Central memory CD8-positive, alpha-beta T cell (primary cell): ENCODE measurements at places on chromosomes 6 and 20.

DNA sequence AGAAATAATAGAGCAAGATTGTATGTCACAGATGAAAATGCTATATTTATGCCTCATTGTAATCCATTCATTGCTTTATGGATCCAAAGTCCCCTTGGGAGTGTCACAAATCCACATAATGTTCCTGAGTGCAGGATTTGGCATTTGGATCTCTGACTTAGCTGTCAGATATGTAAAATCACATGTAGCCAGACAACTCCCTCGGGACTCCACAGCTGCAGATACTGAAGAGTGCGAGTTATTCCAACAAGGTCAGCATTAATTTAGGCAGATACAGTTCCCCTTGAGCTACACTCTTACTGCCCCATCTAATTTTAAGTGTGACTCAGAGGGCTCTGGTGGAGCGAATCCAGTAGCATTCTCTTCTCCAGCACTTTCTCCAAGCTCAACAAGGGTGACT is 433.2 kb downstream of the CD83 start:
- H3K4me3 ChIP-seq: no peak overlapping the region
- no peaks in the 10 kb centered on the region for H3K4me1 ChIP-seq
- no peaks in the 10 kb centered on the region for H3K27me3 ChIP-seq
- H3K27ac ChIP-seq: no peak overlapping the region
- H3K36me3 ChIP-seq: no peaks in the 10 kb centered on the region

DNA sequence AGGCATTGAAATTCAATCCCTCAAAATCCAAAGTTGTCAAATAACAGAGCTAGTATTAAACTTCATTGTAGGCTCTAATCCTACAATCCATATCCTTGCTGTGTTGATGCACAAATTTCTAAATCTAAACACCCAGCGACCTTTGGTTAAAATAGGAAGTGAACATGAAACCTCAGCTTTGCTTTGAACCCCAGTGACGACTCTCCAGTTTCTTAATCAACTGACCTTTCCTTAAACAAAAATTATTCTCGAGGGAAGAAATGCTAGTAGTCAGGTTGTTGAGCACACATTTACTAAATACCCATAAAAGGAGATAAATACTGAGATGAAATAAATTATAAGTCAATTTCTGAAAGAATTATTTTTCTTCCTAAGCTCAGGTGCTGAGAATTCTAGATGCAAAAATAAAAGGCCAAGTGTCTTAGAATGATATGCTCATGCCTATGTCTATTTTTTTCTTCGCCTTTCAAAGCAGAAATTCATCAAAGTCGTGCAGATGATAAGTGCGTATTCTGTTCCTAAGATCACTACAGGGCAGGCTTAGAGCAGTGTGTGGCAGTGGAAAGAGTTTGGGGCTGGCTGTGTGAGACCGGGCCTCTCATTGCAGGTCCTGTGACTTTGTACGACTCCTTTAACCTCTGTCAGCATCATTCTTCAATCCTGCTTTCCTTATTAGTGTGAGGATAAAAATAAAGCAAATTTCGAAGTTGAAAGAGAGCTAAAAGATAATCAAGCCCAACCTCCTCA is 208.7 kb downstream of the PRL start:
- no peak for DNase-seq
- H3K27ac ChIP-seq: no peak overlapping the region
- H3K4me3 ChIP-seq: no peak overlapping the region
- no peaks in the 10 kb centered on the region for H3K36me3 ChIP-seq
- no peaks in the 10 kb centered on the region for H3K4me1 ChIP-seq
- no peaks in the 10 kb centered on the region for H3K27me3 ChIP-seq

DNA sequence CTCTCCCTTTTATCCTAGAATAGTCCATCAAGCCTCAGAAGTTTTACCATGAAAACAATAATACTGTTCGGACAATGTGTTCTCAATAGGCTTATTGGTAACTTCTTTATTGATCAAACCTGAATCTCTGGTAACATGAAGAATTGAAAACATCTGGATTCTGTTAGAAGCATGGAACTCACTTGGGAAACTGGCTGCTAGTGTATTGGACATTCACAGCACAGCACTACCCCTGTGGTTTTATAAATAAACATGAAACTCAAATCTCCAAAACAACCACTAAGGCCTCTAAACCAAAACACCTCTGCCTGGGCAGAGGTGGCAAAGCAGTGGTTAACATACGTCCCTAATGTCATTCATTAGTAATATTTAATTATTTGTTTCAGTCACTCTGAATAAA is 157.6 kb upstream of the KCNQ5 start:
- no peaks in the 10 kb centered on the region for H3K36me3 ChIP-seq
- peaks cover 62% of the 10 kb centered on the region for H3K27me3 ChIP-seq
- no peak for DNase-seq
- H3K4me1 ChIP-seq: no peaks in the 10 kb centered on the region

- peaks cover 25% of the 10 kb centered on the region for H3K4me1 ChIP-seq
- no peaks in the 10 kb centered on the region for H3K27me3 ChIP-seq
- H3K4me3 ChIP-seq: peak within 1 kb of the TSS; percentile 98
- H3K27ac ChIP-seq: peak within 1 kb of the TSS; percentile 97
- peak; percentile 93 for DNase-seq
Observed at GRCh38 chr6:33711140-33712129, at the start of gene UQCC2. TSS of gene UQCC2 (minus strand) at chr6:33711700. CDS start at chr6:33711686, 14 bp downstream.

DNA sequence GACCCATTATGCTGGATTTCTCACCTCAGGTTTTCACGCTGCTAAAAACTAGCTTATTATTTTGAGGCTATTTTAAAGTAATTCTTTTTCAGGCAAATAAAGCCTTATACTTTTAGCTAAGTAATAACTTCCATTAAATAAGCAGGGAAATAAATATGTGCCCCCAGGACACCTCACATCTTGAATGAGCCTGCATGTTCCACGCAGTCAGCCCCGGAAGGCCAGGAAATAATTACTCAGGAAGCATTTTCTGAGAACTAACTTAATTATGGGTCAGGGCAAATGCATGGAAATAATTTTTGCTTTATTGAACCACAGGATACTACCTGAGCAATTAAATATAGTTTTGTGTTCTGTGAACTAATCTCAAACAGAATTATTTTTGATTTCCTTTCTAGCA is 41.1 kb downstream of the STX7 start:
- H3K27ac ChIP-seq: no peak overlapping the region
- DNase-seq: no peak
- H3K27me3 ChIP-seq: no peaks in the 10 kb centered on the region
- H3K4me1 ChIP-seq: no peaks in the 10 kb centered on the region
- peaks cover 13% of the 10 kb centered on the region for H3K36me3 ChIP-seq

- peak overlapping the region; percentile 7 for H3K27ac ChIP-seq
- no peak for DNase-seq
- no peaks in the 10 kb centered on the region for H3K36me3 ChIP-seq
- H3K27me3 ChIP-seq: no peaks in the 10 kb centered on the region
- H3K4me3 ChIP-seq: peak overlapping the region; percentile 25
Observed at GRCh38 chr6:15956205-15957106, 172.4 kb upstream of the MYLIP start.

DNA sequence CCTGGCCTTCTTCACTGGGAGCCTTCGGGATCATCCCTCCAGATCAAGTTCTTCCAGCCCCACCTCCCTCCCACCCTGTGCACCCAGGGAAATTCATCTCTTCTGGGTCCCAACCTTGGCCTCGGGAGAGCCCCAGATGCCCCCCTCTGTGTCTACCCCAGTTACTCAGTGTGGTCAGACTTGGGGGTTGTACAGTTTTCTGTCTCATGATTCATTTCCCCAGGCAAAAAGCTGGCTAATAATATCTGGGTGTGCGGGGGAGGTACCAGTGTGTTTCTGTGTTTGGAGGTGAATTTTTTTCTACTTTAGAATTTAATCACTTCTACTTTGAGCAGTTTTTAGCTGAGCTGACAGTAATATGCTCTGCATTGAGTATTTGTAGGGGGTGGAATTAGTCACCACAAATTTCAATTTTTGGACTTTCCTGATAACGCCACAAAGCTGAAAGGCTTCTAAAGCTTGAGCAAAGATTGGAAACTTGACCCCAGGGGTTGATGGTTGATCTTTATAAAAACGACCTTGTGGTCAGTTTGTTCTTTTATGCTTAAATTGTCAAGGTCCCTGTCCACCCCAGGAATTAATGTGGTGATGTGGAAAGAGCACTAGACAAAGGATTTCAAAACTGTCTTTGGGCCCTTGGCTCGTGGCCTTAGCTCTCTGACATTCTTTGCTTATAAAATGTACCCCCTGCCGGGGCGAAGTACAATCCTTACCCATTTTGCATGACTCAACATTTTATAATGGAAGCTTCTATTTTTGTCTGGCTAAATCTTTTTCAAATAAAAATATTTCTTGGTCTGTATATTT is 284.7 kb upstream of the TAB2 start:
- H3K4me3 ChIP-seq: peak overlapping the region; percentile 14
- DNase-seq: no peak
- peaks cover 6% of the 10 kb centered on the region for H3K36me3 ChIP-seq

- H3K27me3 ChIP-seq: peaks cover 48% of the 10 kb centered on the region
- DNase-seq: no peak
- H3K27ac ChIP-seq: no peak overlapping the region
- no peak overlapping the region for H3K4me3 ChIP-seq
- H3K4me1 ChIP-seq: no peaks in the 10 kb centered on the region
Observed at GRCh38 chr20:33893314-33893713, 82.2 kb downstream of the CHMP4B start.

GRCh38 chr6:6738922-6739716 is 150.6 kb downstream of the LY86 start:
- peaks cover 50% of the 10 kb centered on the region for H3K27me3 ChIP-seq
- H3K36me3 ChIP-seq: peaks cover 1% of the 10 kb centered on the region
- H3K27ac ChIP-seq: no peak overlapping the region
- no peak for DNase-seq
- no peaks in the 10 kb centered on the region for H3K4me1 ChIP-seq

GRCh38 chr6:24492475-24492874 is 2.3 kb upstream of the ALDH5A1 start:
- H3K27ac ChIP-seq: no peak overlapping the region
- H3K4me3 ChIP-seq: no peak overlapping the region
- no peak for DNase-seq
- H3K27me3 ChIP-seq: no peaks in the 10 kb centered on the region
- H3K4me1 ChIP-seq: peaks cover 22% of the 10 kb centered on the region
- H3K36me3 ChIP-seq: peaks cover 9% of the 10 kb centered on the region

DNA sequence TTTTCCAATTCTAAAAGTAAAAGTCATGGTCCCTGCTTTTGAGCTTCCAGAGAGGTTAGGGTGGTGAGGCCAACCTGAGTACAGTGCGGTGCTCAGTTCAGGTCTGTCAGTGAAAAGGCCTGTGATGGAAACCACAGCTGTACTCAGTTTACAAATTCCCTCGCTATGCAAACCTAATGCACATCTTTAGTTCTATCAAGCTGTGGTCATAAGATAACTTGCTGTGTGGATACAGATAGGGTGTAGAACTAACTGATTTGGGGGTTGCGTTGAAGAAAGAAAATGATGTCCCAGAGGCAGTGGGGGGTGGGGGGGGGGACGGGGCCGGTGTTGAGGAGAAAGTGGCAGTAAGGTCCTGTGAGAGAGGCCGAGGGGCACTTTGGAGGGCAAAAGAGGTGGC is 22.8 kb upstream of the MBOAT1 start:
- no peak for DNase-seq
- H3K4me3 ChIP-seq: no peak overlapping the region
- no peaks in the 10 kb centered on the region for H3K36me3 ChIP-seq
- no peaks in the 10 kb centered on the region for H3K27me3 ChIP-seq
- peaks cover 11% of the 10 kb centered on the region for H3K4me1 ChIP-seq

DNA sequence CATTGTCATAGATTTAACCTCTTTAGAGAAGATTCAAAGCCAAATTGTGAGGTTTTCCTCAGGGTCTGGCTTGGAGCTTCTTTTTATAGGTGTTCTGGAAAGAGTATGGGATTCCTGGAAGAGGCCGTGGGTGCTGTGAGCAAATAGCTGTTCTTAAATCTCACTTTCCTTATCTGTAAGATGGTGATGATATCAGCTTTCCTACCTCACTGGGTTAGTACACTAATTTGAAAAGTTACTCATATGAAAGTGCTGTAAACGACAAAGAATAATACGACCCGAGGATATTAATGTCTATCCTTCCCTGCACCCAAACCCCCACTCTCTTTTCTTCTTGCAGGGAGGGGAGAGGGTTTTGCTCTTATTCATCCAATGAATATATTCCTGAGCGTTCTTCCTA is 116.9 kb upstream of the ENPP5 start:
- H3K27me3 ChIP-seq: no peaks in the 10 kb centered on the region
- no peaks in the 10 kb centered on the region for H3K4me1 ChIP-seq
- H3K27ac ChIP-seq: no peak overlapping the region
- DNase-seq: no peak
- H3K4me3 ChIP-seq: no peak overlapping the region

- peaks cover 54% of the 10 kb centered on the region for H3K4me1 ChIP-seq
- peak overlapping the region; percentile 86 for H3K4me3 ChIP-seq
- no peak for DNase-seq
- H3K27ac ChIP-seq: peak overlapping the region; percentile 47
- H3K36me3 ChIP-seq: peaks cover 9% of the 10 kb centered on the region
- H3K27me3 ChIP-seq: peaks cover 11% of the 10 kb centered on the region
Observed at GRCh38 chr20:1392443-1392692, 486 bp downstream of the FKBP1A start.

GRCh38 chr6:165987483-165988301 is 180.0 kb downstream of the TBXT start:
- no peak for DNase-seq
- H3K4me3 ChIP-seq: no peak overlapping the region
- no peak overlapping the region for H3K27ac ChIP-seq
- no peaks in the 10 kb centered on the region for H3K36me3 ChIP-seq
- H3K4me1 ChIP-seq: peaks cover 16% of the 10 kb centered on the region
- H3K27me3 ChIP-seq: peaks cover 69% of the 10 kb centered on the region

DNA sequence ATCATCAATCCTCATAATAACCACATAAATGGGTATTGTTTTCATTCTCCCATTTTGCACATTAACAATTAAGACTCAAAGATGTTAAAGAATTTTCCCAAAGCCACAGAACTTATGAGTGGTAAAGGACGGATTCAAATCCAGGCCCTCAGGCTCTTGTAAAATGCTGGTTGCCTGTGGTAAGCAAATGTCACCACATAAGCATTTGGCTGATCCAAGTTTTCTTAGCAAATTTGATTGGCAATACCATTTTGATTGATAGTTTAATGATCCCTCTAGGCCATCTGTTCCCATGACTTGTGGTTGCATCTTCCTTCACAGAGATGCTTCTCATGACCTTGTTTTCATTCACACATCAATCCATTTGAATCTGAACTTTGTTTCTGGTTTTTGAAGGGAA is 252.0 kb upstream of the RIN2 start:
- no peak overlapping the region for H3K27ac ChIP-seq
- H3K4me1 ChIP-seq: no peaks in the 10 kb centered on the region
- no peaks in the 10 kb centered on the region for H3K36me3 ChIP-seq
- H3K27me3 ChIP-seq: no peaks in the 10 kb centered on the region

GRCh38 chr6:163789199-163789810 is 374.8 kb downstream of the QKI start:
- H3K4me3 ChIP-seq: no peak overlapping the region
- no peak overlapping the region for H3K27ac ChIP-seq
- peaks cover 6% of the 10 kb centered on the region for H3K4me1 ChIP-seq

GRCh38 chr6:22071270-22072041 is 225.4 kb downstream of the PRL start:
- DNase-seq: no peak
- H3K4me3 ChIP-seq: no peak overlapping the region
- no peak overlapping the region for H3K27ac ChIP-seq
- H3K4me1 ChIP-seq: no peaks in the 10 kb centered on the region
